Hepatocyte (in vitro differentiated cells): ENCODE measurements at places on chromosomes 2 and 18.

DNA sequence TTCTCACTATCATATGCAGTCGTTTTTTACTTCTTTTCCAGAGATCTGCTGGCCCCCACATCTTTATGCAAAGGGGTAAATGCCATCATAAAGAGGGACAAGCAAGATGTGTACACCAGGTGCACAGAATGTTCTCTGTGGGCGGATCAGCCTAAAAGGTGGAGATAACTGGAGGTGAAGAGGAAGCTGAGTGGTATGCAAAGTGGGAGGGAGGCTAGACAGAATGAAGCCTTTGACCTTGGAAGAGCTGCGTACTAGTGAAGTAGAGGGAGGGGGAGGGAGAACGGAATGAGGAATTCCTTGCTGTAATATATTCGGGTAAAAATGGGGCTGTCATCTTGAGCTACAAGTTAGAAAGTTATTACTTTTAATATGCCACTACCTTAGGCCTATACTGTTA lies 287.5 kb upstream of the VRK2 start:
- no peak for DNase-seq

- DNase-seq = no peak
These were observed 87.0 kb downstream of the LIPG start for GRCh38 chr18:49648811-49649210.

DNA sequence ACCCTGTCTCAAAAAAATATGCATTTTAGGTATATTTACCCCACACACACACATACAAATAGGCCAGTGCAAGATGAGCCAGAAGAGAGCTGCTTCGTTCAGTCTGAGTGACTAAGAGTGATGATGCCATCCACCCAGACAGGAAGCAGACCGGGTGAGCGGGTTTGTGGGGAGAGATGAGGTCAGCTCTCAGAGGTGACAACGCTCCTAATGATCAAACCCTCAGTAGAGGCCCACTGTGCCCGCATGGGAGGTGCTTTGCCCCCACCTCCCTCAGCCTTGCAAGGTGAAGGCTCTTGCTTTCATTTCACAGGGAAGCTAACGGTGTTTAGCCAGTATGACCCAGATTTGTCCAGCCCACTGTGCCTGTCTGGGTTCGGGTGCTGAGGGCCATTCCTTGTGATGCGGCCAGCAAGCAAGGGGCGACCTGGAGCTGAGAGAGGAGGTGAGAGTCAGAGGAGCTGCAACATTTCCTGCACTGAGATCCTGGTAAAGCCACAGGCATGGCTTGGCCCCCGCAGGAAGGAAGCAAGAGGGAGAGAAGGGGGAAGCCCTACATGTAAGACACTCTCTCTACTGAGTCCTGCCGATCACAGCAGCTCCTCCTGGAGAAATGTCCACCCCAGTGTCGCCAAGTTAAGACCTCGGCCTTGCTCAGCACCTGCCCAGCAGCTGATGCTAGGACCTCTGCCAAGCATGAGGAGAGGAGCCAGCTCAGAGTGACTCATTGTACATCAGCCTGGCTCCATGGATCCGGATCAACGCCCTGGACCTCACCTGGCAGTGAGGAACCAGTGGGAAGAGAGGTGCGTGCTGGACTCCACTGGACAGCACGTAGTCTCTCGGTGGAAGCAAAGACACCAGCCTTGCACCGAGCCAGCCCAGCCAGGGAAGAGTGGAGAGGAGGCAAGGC lies 37.0 kb downstream of the NIFK start:
- peak; percentile 47 for DNase-seq

DNA sequence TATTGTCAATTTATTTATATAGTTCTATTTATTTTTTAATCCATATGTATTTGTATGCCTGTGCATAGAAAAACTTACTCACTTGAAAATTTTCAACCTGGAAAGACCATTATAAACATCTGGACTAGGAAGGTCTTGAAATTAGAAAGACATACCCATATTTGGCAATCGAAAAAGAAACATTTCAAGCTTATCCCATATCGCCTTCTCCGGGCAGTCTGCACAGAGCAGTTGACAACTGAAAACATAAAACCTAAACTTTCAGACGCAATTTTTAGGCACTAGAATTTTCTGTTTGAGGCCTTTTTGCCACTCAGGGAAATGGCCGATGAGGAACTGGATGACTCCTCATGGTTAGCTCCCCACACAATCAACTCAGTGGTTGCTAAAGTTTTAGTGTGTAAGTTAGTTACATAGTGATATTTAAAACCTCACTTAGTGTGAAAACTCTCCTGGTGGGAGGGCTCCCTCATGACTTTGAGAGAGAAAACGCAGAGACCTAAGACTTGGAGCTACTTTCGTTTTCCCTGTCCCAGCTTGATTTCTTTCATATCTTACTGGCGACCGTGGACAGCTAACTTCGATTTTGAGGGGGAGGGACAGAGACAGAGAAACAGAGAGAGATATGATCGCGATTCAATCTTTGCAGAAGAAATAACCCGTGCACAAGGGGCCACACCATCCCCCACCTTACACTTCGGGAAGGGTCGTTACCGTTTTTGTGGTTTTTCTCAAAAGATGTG lies 3.2 kb upstream of the HOXD12 start:
- DNase-seq = no peak

DNA sequence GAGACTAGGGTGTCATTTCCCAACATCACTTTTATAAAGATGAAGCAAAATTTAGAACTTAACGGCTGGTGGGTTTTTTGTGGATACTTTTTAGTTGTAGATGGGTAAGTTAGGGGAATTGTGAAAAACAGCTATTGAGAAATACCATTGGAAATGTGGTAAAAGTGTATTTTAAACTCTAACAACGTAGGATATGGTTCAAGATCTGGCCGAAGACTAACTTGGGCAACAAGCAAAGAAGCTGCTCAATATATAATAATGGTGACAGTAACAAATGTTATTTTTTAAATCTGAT lies 1.6 kb downstream of the DNAH7 start:
- no peak for DNase-seq

- peak; percentile 47 for DNase-seq
These were observed 167.4 kb downstream of the THSD7B start for GRCh38 chr2:136932700-136933099.

DNA sequence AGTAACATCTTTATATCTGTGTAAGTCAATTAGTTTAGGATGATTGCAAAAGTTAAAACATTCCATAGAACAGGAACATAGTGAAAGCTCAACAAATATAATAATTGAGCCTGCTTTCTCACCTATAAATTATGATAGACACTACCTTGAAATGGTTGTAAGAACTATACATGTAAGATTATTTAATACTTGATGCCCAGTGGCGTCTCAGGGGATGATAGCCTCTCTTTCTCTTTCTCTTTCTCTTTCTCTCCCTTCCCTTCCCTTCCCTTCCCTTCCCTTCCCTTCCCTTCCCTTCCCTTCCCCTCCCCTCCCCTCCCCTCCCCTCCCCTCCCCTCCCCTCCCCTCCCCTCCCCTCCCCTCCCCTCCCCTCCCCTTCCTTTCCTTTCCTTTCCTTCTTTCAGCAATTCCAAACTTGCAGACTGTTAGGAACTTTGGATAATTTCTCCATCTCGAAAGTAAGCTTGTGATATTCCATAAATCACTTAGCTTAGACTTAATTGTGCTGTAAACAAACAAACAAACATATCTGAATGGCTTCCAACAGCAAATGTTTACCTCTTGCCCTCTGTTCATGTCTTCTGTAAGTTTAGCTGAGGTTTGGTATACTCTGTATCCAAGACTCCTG lies 1102.7 kb downstream of the TSN start:
- no peak for DNase-seq

- no peak for DNase-seq
These were observed 133.3 kb upstream of the NOL4 start for GRCh38 chr18:34357944-34358580.

GRCh38 chr2:200787351-200788120 lies 24.2 kb upstream of the BZW1 start:
- DNase-seq = peak; percentile 58

GRCh38 chr2:226122041-226122440 lies 677.6 kb downstream of the IRS1 start:
- DNase-seq = no peak

DNA sequence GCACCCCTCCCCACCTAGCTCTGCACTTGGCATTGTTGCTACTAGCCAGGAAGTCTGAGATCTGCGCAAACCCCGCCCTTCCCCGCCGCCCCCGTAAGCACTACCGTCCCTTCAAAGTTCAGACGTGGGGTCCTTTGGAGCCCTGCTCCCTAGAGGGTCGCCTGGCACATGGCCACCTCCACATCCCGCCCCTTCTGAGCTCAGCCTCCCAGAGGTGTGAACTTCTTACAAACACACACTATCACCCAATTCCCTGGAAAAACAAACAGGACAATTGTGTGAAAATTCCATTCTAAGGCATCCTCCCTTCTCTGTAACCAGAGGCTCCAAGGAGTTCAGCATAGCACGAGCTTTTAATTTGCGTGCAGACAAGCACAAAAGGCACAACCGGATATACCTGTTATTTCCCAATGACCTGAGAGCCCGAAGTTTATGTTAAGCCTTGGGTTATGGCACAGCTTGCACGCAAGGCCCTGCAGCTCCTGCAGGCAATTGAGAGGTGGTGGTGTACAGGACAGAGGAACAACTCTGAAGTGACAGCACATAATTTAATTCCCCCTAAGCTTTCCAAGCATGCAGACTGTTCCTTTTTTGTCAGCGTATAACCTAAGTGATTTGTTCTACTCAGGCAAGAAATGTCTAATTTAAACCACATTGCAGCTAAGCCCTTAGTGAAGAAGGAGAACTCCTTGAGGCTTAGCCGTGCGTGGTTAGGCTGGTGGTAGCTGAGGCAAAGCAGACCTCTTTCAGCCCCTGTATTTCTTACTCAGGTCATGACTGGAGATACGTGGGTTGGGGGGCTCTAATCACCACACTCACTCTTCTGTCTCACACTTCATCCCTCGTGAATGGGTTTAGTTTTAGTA lies 20.3 kb upstream of the CYP1B1 start:
- DNase-seq = peak; percentile 89

GRCh38 chr2:138475277-138475776 lies 26.2 kb upstream of the SPOPL start:
- DNase-seq = no peak

DNA sequence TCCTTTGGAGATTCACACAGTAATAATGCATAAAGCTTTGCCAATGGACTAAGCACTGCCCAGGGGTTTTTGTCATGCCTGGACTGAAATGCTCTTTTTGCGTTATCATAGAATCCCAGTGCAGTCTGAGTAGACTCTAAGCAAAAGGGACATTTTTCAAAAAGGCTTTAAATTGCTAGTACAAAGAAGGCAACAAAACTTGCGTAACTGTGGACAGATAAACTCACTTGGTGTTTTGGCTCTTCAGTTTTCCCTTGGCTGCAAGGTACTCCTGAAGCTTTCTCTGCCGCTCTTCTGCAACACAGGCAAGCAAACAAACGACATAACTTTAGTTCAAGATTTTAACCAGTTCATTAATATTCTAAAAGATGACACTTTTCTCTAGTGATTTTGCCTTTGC lies 2.1 kb downstream of the CKAP2L start:
- DNase-seq = no peak

DNA sequence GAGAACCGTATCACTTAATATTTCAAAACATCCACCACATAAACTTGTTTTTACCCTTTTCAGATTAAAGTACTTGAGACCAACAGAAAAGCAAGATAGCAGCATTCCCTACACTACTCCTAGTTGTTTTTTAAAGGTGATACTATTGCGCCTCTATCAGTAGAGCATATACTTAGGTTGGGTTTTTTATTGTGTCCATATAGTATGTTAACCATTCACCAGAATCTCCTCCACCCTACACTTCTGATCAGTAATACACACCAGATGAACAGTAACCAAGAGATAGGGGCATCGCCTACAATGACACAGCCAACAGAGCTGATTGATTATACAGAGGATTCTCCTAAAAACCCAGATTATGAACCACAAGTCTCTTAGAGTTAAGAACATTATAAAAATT lies 70.1 kb upstream of the ZNF385B start:
- no peak for DNase-seq

DNA sequence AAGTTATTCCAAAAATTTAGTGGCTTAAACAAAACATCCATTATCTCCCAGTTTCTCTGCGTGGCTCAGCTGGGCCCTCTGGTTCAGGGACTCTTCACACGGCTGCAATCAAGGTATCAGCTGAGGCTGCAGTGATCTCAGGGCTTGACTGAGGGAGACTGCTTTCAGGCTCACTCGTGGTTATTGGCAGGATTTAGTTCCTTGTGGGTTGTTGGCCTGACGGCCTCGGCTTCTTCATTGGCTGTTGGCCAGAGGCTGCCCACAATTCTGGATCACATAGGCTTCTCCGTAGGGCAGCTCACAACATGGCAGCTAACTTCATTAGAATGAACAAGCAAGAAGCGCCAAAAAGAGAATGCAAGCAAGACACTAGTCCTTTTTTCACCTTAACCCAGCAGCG lies 90.1 kb downstream of the ABI2 start:
- no peak for DNase-seq

DNA sequence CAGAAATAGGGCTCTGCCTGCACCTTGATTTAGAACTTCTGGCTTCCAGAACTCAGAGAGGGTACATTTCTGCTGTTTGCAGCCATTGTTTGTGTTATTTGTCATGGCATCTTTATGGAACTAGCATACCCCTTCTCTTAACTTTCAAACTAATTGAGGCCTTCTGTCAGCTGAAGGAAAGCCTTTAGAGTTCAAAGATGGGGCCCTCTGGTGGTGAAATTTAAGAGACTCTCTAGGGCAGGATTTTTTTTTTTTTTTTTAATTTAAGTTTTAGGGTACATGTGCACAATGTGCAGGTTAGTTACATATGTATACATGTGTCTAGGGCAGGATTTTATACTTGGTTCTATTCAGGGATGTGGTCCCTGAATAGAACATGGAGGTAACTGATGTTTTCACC lies 260.6 kb upstream of the LINC00305 start:
- peak; percentile 56 for DNase-seq

GRCh38 chr2:106138543-106139237 lies 55.4 kb downstream of the UXS1 start:
- DNase-seq = no peak

DNA sequence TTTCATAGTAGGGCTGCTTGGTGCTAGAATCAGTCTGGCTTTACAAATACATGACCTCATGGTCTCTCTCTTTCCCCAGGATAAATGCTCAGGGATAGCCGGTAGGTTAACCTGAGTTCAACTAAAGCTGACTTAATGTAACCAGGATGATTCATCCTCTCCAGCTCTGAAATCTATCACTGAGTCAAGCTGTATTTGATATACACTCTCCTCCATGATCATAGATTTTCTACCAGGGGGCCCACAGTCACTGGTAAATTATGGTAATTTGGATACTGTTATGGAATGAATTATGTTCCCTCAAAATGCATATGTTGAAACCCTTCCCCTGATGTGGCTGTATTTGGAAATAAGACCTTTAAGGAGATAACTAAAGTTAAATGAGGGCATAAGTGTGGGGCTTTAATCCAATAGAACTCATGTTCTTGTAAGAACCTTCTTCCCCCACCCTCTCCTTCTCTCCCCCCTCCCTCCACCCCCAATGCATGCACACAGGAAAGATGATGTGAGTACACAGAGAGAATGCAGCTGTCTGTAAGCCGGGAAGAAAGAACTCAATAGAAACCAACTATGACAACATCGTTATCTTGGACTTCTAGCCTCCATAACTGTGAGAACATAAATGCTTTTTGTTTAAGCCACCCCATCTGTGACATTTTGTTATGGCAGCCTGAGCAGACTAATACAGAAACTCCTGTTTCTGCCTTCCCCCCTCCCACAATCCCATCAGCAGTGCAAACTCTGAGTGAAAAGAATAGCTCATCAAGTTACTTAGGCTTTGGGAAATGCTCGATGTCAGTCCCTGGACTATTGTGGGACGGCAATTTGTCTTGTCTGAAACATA lies 134.9 kb upstream of the KYNU start:
- DNase-seq = no peak

- no peak for DNase-seq
These were observed 119.4 kb upstream of the GLI2 start for GRCh38 chr2:120616261-120616660.
